ENCODE measurements at places on chromosomes 2 and 18. TPM values are rescaled to one million over a fixed set of nuclear protein-coding genes. Genes with fewer than 3 reads are reported as not detected.

DNA sequence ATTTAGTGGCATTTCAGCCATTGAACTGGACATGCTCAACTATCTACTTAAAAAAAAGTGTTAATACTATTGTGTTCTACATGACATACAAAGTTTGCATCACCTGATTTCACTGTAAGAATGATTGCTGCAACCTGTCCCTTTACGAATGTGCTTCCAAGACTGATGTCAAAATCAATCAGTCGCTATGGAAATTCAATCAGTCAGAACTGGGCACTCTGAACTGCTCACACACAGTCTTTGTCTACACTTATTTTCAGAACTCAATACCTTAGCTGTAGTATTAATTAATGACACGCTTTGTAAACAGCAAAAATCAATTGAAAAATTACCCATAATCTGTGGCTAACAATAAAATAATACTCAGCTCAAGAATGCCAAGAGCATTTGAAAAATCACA, 70.3 kb upstream of the KLHL29 start:
- no peak for DNase-seq
- no peaks in the 10 kb centered on the region for H3K36me3 ChIP-seq
- H3K27ac ChIP-seq = no peak overlapping the region
- no peak overlapping the region for H3K4me3 ChIP-seq
- H3K4me1 ChIP-seq = no peaks in the 10 kb centered on the region

GRCh38 chr18:13447621-13448334, 229.2 kb downstream of the LDLRAD4 start:
- H3K36me3 ChIP-seq = no peaks in the 10 kb centered on the region
- H3K27me3 ChIP-seq = no peaks in the 10 kb centered on the region
- no peak for DNase-seq
- no peak overlapping the region for H3K4me3 ChIP-seq
- H3K4me1 ChIP-seq = peaks cover 18% of the 10 kb centered on the region

GRCh38 chr2:203959265-203959664, 22.7 kb downstream of the ICOS start:
- peaks cover 2% of the 10 kb centered on the region for H3K4me1 ChIP-seq
- DNase-seq = no peak
- peaks cover 55% of the 10 kb centered on the region for H3K36me3 ChIP-seq
- H3K27ac ChIP-seq = no peak overlapping the region
- no peak overlapping the region for H3K4me3 ChIP-seq

GRCh38 chr2:24577481-24577880, 86.4 kb downstream of the NCOA1 start:
- no peaks in the 10 kb centered on the region for H3K27me3 ChIP-seq
- H3K4me1 ChIP-seq = peaks cover 3% of the 10 kb centered on the region
- no peak overlapping the region for H3K4me3 ChIP-seq
- no peak overlapping the region for H3K27ac ChIP-seq
- H3K36me3 ChIP-seq = peaks cover under 1% of the 10 kb centered on the region
- no peak for DNase-seq

- no peaks in the 10 kb centered on the region for H3K27me3 ChIP-seq
- DNase-seq = no peak
- H3K36me3 ChIP-seq = no peaks in the 10 kb centered on the region
- no peak overlapping the region for H3K27ac ChIP-seq
- H3K4me3 ChIP-seq = no peak overlapping the region
These were observed 65.8 kb downstream of the KCTD1 start for GRCh38 chr18:26482569-26482968.

DNA sequence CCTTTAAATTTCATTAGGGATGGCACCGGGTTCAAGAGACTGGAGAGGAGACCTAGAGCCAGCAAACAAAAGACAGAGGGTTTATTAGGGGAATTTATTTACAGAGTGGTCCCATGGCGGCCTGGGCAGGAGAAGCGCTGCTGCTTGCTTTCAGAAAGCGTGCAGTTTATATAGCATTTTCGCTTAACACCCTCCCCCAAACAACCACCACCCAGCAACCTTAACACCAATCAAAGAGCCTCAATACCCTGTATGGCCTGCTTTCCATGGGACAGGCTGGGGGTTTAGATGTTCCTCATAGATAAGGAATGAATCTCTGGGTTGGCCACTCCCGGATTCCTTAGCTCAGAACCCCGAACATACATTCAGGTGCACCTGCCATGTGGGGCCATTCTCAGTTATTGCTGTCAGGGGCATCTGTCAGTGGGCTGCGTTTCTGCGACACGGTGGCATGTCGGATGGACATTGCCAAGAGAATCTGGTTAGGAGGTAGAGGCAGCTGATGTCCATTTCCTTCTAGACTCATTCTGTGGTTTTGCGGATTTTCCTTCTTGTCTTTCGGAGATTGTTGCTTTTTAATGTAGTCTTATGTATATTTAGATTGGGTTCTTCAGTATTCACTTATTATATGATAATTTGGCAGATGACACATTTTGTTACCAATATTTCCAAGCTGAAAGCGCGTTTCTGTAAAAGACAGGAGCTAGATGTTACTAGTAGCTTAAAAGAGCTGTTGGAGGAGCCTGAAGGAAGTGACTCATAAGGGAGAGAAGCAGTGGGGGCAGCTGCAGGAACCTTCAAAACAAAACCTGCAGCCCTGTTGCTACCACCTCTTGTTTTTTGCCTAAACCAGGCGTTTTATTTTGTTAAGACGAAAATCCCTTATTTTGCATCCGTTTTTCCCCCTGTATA, 7.2 kb downstream of the AGAP1 start:
- peaks cover 60% of the 10 kb centered on the region for H3K27me3 ChIP-seq
- no peak for DNase-seq
- H3K36me3 ChIP-seq = no peaks in the 10 kb centered on the region
- no peak overlapping the region for H3K4me3 ChIP-seq
- peaks cover 2% of the 10 kb centered on the region for H3K4me1 ChIP-seq
- no peak overlapping the region for H3K27ac ChIP-seq

DNA sequence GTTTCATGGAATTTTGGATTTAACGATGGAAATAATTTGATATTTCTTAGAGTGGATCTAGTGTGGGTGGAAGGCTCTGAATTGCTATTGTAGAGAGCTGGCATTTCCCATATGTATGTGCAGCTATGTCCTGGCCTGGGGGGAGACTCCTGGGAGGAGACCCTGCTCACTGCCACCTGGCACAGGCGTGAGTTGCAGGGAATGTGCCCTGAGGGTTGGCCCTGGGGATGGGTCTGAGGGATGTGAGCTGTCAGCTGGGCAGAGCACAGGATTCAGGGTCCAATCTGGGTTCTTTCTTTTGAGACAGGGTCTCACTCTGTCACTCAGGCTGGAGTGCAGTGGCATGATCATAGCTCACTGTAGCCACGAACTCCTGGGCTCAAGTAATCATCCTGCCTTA, 120.2 kb downstream of the CLIP4 start:
- DNase-seq = no peak
- no peaks in the 10 kb centered on the region for H3K27me3 ChIP-seq
- H3K36me3 ChIP-seq = no peaks in the 10 kb centered on the region
- no peaks in the 10 kb centered on the region for H3K4me1 ChIP-seq

GRCh38 chr2:42227491-42227890, 58.3 kb downstream of the EML4 start:
- H3K27me3 ChIP-seq = no peaks in the 10 kb centered on the region
- peak; percentile 30 for DNase-seq
- H3K4me3 ChIP-seq = no peak overlapping the region

- no peaks in the 10 kb centered on the region for H3K27me3 ChIP-seq
- peaks cover 9% of the 10 kb centered on the region for H3K36me3 ChIP-seq
- no peak overlapping the region for H3K27ac ChIP-seq
- DNase-seq = no peak
- peaks cover 16% of the 10 kb centered on the region for H3K4me1 ChIP-seq
- H3K4me3 ChIP-seq = no peak overlapping the region
These were observed 21.0 kb downstream of the SMAD2 start for GRCh38 chr18:47909484-47909883.

DNA sequence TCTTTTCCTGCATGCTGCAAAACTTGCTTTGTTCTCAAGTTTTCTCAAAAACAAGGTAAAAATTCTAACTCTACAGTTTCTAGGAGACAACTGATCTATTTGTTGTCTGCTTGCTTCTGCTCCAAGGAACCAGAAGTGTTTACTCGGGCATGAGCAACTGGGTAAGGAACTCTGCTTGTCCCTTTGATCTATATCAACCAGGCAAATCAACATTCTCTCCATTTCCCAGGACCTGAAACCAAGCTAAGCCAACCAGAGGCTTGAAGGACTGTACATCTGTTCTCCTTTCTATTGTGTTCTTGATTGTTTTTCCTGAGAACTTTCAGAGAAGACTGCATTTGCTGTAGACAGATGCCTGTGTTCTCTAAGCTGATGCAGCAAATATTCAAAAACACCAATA, 335.0 kb upstream of the KCNH7 start:
- H3K36me3 ChIP-seq = no peaks in the 10 kb centered on the region
- H3K4me1 ChIP-seq = no peaks in the 10 kb centered on the region
- no peaks in the 10 kb centered on the region for H3K27me3 ChIP-seq
- H3K27ac ChIP-seq = no peak overlapping the region
- DNase-seq = no peak

GRCh38 chr18:76821356-76821874, 942 bp upstream of the ZNF236 start:
- H3K4me3 ChIP-seq = peak overlapping the region; percentile 96
- H3K36me3 ChIP-seq = peaks cover 2% of the 10 kb centered on the region
- peak overlapping the region; percentile 81 for H3K27ac ChIP-seq

- no peaks in the 10 kb centered on the region for H3K4me1 ChIP-seq
- no peak for DNase-seq
- H3K4me3 ChIP-seq = no peak overlapping the region
- peaks cover 64% of the 10 kb centered on the region for H3K36me3 ChIP-seq
These were observed 31.4 kb downstream of the AFG3L2 start for GRCh38 chr18:12345491-12346239.

DNA sequence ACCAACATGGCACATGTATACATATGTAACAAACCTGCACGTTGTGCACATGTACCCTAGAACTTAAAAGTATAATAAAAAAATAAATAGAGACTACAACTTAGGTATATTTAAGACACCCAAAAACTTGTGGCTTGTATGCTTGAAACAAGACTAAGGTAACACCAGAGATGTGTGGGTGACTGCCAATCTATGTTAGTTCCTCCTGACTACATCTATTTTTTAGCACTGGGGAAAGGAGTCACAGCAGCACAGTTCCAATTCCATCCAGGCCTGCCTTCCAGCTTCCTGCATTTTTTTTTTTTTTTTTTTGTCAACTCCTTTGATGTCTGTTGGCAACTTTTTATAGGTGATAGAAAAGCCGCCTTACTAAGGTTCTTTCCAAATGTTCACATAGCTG, 18.2 kb downstream of the C2orf69 start:
- H3K27ac ChIP-seq = no peak overlapping the region
- no peaks in the 10 kb centered on the region for H3K4me1 ChIP-seq
- H3K36me3 ChIP-seq = no peaks in the 10 kb centered on the region
- DNase-seq = no peak
- H3K4me3 ChIP-seq = no peak overlapping the region

- no peaks in the 10 kb centered on the region for H3K4me1 ChIP-seq
- no peaks in the 10 kb centered on the region for H3K36me3 ChIP-seq
- no peak for DNase-seq
- H3K27ac ChIP-seq = no peak overlapping the region
- no peak overlapping the region for H3K4me3 ChIP-seq
These were observed 531.2 kb downstream of the NYAP2 start for GRCh38 chr2:225930687-225931086.

DNA sequence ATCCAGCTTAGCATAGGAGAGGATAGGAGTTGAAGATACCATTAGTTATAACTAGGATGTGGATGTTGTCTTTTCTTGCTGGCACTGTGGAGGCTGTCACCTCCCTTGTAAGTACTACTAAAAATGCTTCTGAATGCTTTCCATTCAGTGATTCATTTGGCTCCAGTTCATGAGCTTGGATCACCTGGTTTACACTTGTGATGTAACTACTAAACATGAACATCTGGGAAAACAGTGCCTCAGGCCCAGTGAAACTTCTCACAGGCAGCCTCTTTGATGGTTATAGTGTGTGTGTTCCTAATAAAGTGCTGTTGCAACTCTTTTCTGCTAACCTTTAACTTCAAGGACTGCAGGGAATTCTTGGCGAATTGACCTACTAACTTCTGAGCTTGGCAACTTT, 13.0 kb upstream of the SLC9A2 start:
- H3K27ac ChIP-seq = no peak overlapping the region
- DNase-seq = no peak
- no peaks in the 10 kb centered on the region for H3K36me3 ChIP-seq

- no peaks in the 10 kb centered on the region for H3K27me3 ChIP-seq
- H3K4me3 ChIP-seq = no peak overlapping the region
- H3K27ac ChIP-seq = no peak overlapping the region
- no peaks in the 10 kb centered on the region for H3K36me3 ChIP-seq
These were observed 381.9 kb downstream of the KCNJ3 start for GRCh38 chr2:155080373-155080772.

DNA sequence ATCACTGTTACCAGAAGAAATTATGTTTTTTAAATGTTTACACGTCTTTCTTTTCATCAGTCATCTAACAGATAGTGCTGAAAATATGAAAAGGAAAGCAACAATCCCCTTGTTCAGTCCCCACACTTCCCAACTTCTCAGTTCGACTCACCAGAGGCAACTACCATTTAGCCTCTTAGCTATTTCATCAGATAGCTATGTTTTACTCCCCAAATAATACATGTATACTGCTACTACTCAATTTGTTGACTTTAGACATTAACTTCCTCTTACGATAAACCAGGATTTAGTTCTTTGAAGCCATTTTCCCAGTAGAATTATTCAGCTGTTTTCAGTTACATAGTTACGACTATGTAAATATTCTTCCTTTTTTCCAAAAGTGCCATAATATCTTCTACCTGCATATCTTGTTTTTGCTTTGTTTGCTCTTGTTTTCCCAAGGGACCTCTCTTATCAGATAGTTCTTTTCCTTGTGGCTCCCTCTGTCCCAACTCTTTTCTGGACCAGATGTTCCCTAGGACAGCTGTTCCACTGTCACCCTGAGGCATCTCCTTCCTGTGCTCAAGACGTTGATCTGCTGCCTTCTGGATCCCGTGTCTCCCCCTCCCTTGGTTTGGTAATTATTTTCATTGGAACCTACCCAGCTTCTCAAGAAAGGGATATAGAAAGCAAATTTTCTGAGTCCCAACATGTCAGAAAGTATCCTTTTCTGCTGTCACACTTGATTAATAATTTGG, 289.3 kb upstream of the TANK start:
- no peak overlapping the region for H3K4me3 ChIP-seq
- no peak overlapping the region for H3K27ac ChIP-seq
- no peaks in the 10 kb centered on the region for H3K27me3 ChIP-seq
- no peak for DNase-seq

Gene PDE1A
- total RNA-seq = not detected

Gene SOX11
- not detected for total RNA-seq

Gene FAM237A
- total RNA-seq = not detected

Gene ASXL3
- total RNA-seq = not detected

Gene SLC5A6
- 148 TPM for total RNA-seq
